ENCODE measurements at places on chromosomes 7 and 10.

DNA sequence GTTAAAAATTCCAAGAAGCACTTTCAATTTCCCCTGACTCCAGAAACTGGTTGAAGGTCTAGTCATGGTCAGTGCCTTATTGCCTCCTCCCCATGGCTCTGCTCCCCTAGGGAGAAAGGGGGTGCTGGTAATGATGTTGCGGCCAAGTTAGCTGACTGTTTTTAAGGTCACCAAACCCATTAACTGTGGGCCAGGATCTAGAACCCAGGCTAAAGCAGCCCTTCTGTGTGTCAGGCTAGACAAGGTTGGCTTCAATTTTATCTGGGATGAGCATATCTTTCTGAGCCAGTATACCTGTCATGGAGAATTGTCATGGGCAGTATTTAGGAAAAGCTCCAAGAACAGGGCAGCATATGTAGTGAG lies 11.2 kb upstream of the HOXA13 start:
- DNase-seq, result no peak

- DNase-seq, result peak; percentile 35
Observed at GRCh38 chr7:158710651-158711102, 6.1 kb upstream of the NCAPG2 start.

GRCh38 chr7:138987686-138988085 lies 6.5 kb upstream of the KIAA1549 start:
- no peak for DNase-seq

DNA sequence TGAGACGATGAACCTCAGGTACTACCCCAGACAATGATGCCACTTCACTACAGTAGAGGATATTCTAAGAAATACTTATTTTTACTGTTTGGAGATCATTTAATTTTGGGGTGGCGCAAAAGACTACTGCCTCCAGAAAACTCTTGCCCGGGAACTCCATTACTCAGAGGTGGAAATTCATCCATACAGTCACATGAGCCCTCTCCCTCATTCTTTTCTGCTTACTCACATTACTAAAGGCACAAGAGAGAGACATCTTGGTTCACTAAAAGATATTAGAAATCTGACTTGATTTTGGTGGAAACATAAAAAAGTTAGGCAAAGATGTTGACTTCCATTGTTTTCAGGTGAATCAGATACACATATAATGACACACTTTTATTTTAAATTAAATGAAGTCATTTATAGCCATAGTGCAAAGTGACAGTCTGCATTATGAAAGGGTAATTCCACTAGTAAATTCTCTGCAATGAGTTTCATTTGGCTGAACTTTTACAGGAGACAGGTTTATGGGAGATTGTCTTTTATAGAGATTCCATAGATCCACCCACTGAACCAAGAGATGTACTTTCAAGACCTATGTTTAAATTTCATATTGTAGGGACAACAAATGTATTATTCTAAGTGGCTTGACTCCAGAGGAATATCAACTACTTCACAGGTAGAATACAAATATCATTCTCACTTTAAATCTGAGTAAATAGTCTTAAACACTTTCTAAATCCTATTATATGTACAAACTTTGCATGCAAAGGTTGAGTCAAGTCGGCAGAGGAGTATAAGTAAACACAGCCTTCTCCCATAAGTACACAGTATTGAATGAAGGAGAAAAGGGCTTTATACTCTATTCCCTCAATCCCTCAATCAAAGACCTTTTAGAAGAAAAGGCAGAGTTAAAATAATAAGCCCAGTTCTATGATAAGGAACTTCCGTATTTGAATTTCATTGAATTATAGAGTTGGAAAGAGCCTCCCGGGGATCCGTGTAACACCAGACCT lies 18.8 kb downstream of the NEBL start:
- no peak for DNase-seq

- DNase-seq, result no peak
Observed at GRCh38 chr7:82241356-82241755, 202.2 kb downstream of the CACNA2D1 start.

DNA sequence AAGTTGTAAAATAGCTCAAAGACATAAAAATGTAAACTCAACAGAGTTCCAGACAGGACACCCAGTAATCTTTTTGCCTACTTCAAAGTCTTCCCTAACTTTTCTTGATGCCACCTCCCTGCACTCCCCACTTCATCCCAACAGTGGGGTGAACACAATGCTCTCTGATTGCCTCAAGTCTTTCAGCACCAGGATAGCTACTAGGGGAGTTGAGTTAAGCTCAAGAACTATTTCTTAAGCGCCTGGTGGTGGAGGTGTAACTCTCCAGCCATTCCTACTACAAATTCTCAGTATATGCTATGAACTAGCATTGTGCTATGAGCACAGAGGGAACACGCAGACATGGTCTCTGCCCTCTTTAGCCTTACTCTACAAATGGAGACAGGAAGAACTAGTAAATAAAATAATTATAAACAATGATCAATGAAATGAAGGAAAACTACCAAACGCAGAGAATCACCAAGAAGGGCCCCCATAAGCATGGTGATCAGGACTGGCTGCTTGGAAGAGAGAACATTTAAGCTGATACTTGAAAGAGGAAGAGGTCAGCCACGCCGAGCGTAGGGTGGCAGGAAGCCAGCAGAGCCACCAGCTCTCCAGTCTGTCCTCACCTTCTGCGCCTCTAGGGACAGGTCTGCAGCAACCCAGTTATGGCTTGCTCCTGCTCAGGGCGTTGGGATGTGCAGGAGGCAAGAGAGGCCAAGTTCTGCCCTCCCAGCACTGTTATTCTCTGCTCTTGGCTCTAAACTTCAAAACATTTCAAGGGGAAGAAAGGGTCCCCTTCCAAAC lies 16.7 kb upstream of the FRA10AC1 start:
- no peak for DNase-seq

DNA sequence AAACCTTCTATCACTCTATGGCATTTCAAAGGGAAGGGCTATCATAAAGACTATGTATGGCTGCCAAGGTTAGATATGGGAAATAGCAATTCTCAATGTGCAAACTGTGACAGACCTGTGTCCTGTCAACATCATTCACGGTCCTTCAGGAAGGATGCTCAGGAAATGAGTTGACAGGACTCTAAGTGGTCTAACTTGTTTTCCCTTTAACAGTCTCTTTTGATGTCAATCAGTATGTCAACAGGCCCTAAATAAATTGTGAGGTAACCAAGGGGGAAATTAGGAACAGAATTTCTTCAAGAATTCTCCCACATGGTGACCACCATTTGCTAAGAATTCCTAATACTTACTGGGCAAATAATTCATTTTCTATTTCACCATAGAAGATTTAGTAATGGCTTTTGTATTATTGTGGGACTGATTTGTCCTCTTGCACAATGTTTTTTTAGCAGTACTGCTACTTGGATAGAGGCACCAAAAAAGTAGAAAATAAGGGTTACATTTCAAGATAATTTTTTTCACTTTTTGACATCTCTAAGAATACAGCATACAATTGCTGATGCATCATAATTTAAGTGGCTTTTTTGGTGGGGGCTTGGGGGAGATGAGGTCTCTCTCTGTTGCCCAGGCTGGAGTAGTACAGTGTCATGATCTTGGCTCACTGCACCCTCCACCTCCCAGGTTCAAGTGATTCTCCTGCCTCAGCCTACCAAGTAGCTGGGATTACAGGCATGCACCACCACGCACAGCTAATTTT lies 275.8 kb downstream of the CACNA2D1 start:
- no peak for DNase-seq

DNA sequence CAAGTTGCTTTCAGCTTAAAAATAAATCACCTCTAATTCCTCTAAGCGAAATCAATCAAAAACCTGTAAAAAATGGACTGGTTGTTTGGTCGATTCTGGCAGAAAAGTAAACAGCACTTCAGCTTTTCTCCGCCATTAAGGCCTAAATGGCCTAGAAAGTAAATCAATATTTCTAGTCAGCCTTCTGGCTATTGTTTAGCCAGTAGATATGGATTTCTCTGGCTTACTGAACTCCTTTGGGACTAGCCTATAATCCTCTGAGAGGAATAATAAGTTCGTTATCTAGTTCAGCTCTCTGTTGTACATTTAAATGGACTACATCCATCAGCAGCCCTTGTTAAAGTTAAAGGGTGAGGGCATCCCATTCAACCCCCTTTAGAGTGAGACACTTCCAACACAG lies 400.1 kb upstream of the ETV1 start:
- DNase-seq, result no peak

GRCh38 chr10:45249978-45250693 lies 65.3 kb downstream of the OR13A1 start:
- DNase-seq, result peak; percentile 10

- DNase-seq, result no peak
Observed at GRCh38 chr10:31136930-31137885, 105.5 kb upstream of the ZNF438 start.

DNA sequence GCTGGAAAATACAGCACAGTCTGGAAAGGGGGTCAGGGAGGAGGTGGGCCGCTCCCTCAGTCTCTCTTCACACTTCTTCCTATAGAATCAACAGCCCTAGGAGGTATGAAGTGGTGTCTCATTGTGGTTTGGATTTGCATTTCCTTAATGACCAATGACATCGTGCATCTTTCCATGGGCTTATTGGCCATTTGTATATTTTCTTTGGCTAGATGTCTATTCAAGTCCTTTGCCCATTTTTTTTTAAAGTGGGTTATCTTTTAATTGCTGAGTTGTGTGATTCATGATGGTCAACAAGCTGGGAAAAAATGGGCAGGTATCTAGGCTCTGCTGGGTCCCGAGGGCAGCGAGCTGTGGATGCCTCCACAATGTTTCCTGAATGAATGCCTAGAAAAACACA lies 29.1 kb downstream of the TMEM130 start:
- no peak for DNase-seq

DNA sequence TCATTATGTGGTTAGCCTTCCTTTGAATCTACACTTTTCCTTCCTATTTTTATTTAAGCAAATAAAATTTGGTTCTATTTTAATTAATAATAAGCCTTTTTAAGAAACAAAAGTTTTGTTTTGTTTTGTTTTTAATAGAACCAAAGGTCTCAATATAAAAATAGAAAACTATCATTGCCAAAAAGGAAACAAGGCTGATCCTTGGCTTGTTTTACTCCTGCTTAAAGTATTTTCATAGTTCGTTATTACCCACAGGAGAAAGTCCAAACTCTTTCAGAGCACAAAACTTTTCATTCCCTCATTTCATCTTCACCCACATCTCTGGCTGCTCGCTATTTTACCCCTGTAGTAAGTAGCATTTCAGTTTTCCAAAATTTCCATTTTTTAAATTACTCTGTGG lies 374.8 kb downstream of the SEMA3D start:
- DNase-seq, result no peak

GRCh38 chr7:129263168-129263567 lies 38.3 kb downstream of the AHCYL2 start:
- no peak for DNase-seq

GRCh38 chr7:27808626-27809025 lies 68.7 kb downstream of the TAX1BP1 start:
- DNase-seq, result no peak

DNA sequence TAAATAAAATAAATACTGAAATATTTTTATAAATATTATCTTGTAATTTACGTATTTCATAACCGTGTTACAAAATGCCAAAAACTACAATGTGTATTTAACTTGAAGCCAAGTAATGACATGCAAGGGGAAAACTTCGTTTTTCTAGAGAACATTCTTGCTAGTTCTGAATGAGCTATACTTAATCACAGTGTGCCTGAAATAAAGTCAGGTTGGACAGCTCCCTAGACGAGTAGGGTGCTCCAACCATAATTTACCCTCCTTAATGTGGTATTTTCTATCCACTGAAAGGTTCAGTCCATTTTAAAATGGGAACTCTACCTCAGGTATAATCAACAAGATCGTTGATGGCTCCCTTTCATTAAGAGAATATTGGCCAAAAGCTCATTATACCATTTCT lies 194.5 kb upstream of the AHR start:
- no peak for DNase-seq

- DNase-seq, result no peak
Observed at GRCh38 chr10:25761937-25762336, 172.1 kb upstream of the MYO3A start.

- no peak for DNase-seq
Observed at GRCh38 chr10:17236468-17237148, 8.6 kb downstream of the VIM start.

GRCh38 chr7:121575194-121575765 lies 179.2 kb upstream of the FAM3C start:
- no peak for DNase-seq

- DNase-seq, result no peak
Observed at GRCh38 chr10:43939939-43940820, 291.5 kb upstream of the ZNF32 start.

DNA sequence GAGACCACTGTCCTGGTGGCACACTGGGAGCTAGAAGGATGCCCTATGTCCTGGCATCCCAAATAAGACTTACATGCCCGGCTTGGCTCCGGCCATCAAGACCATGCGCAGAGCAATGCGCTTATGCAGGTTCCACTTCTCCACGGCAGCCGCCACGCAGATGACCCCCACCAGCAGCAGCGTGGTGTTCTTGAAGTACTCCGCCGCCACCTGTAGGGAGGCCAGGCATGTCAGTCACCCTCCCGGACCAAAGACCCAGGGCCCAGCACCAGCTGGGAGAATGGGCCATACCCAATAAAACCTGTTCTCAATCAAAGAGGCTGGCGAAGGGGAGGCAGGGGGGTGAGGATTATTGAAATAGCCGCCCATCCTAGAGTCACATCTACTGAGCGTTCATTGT lies 19.9 kb downstream of the SLC13A4 start:
- no peak for DNase-seq

DNA sequence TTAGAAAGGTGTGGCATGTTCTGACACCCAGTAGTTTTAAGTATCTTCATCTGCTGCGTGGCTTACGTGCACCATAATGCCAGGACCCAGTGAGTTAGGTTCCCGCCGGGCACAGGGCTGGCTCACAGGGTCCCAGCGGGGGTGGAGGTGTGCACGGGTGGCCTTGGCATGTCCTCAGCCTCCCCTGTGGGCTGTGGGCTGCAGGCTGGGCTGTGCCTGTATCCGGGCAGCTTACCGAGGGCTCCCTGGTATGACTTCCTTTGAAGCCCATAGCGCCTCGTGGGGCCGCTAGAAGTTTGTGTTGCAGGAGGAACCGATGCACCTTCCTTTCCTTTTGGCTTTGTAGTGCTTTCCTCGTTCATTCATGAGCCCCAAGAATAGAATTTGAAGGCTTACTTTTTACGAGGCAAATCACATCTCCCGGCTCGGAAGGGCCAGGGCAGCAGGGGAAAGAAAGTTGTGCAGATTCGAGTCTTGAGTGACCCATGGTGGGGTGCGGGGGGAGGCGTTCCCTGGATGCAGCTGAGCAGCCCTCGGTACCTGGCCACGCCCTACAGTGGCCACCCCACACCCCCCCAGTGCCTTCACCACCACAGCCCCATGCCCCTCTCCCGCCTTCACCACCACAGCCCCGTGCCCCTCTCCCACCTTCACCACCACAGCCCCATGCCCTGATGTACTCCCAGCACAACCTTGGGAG lies 113.2 kb downstream of the WDR37 start:
- DNase-seq, result no peak

- no peak for DNase-seq
Observed at GRCh38 chr7:148155826-148156225, 434.7 kb upstream of the C7orf33 start.

Data from smooth muscle cell of the brain vasculature (primary cell).